Activated CD4-positive, alpha-beta T cell treated with anti-CD3 and anti-CD28 coated beads, Interleukin-2, amount 10 ng/mL, durations not matched to agents 7 days and 5 days (primary cell): ENCODE measurements at places on chromosomes 1 and 21. TPM values are rescaled to one million over a fixed set of nuclear protein-coding genes. Genes with fewer than 3 reads are reported as not detected.

The CDC20 gene
- 188 TPM for total RNA-seq

The TMOD4 gene
- 2.0 TPM for total RNA-seq

The MPL gene
- not detected for total RNA-seq

The TPTE gene
- total RNA-seq: not detected

The C1QTNF12 gene
- total RNA-seq: 1.2 TPM

The OR2T29 gene
- total RNA-seq: not detected

GRCh38 chr1:76426606-76427005 lies 352.1 kb downstream of the ST6GALNAC3 start:
- no peaks in the 10 kb centered on the region for H3K36me3 ChIP-seq
- no peaks in the 10 kb centered on the region for H3K4me1 ChIP-seq
- H3K27ac ChIP-seq: no peak overlapping the region
- H3K27me3 ChIP-seq: no peaks in the 10 kb centered on the region
- H3K4me3 ChIP-seq: no peak overlapping the region

DNA sequence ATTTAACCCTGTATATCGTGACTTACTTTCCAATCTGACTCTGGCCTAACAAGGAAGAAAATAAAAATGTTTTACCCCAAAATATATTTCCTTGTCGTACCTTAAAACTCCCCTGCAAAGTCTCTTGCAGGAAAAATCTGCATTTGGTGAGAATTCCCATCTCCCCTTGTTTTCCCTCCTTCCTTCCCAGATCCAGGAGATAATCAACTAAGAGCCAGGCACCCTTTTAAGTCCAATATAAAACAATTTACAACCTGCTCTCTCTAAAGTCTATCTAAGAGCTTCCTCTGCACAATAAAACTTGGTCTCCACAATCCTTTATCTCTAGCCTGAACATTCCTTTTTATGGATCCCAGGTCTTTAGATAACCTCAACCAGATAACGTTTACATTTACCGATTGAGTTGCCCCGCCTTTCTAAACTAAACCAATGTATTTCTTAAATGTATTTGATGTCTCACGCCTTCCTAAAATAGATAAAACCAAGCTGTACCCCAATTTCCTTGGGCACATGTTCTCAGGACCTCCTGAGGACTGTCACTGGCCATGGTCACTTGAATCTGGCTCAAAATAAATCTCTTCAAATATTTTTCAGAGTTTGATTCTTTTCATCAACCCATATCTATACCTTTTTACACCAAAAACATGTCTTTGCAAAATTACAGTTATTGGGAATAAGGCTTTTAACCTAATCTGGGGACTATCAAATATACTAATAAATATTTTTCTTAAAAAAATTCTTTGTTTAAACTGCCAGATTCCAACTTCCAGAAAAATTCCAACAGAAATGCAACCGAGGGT lies 993 bp downstream of the DDX59 start:
- peaks cover 28% of the 10 kb centered on the region for H3K36me3 ChIP-seq
- no peak for DNase-seq
- H3K27me3 ChIP-seq: no peaks in the 10 kb centered on the region
- H3K27ac ChIP-seq: peak overlapping the region; percentile 97
- peak overlapping the region; percentile 97 for H3K4me3 ChIP-seq
